ENCODE measurements at places on chromosomes 2 and 18. TPM values are rescaled to one million over a fixed set of nuclear protein-coding genes. Genes with fewer than 3 reads are reported as not detected.

GRCh38 chr18:23573626-23574431, 12.5 kb downstream of the NPC1 start:
- no peaks in the 10 kb centered on the region for H3K27me3 ChIP-seq
- H3K27ac ChIP-seq: no peak overlapping the region
- H3K36me3 ChIP-seq: peaks cover 10% of the 10 kb centered on the region
- no peaks in the 10 kb centered on the region for H3K4me1 ChIP-seq
- DNase-seq: no peak
- no peak overlapping the region for H3K4me3 ChIP-seq

- no peak overlapping the region for H3K27ac ChIP-seq
- H3K4me3 ChIP-seq: no peak overlapping the region
- no peaks in the 10 kb centered on the region for H3K4me1 ChIP-seq
- no peak for DNase-seq
- H3K36me3 ChIP-seq: no peaks in the 10 kb centered on the region
These were observed 126.9 kb upstream of the CYP1B1 start for GRCh38 chr2:38202713-38203445.

- H3K27ac ChIP-seq: no peak overlapping the region
- no peak for DNase-seq
- no peaks in the 10 kb centered on the region for H3K27me3 ChIP-seq
- H3K4me3 ChIP-seq: no peak overlapping the region
These were observed 1081.4 kb upstream of the NRXN1 start for GRCh38 chr2:52113338-52113737.

- no peak for DNase-seq
- no peak overlapping the region for H3K27ac ChIP-seq
- no peaks in the 10 kb centered on the region for H3K4me1 ChIP-seq
- H3K36me3 ChIP-seq: no peaks in the 10 kb centered on the region
- no peaks in the 10 kb centered on the region for H3K27me3 ChIP-seq
These were observed 7.6 kb upstream of the CFLAR start for GRCh38 chr2:201108341-201108740.

GRCh38 chr2:33291278-33292013, 185.0 kb upstream of the RASGRP3 start:
- no peak for DNase-seq
- H3K36me3 ChIP-seq: peaks cover 2% of the 10 kb centered on the region
- H3K4me1 ChIP-seq: peaks cover 8% of the 10 kb centered on the region
- peak overlapping the region; percentile 41 for H3K4me3 ChIP-seq
- H3K27ac ChIP-seq: peak overlapping the region; percentile 98

- no peak overlapping the region for H3K4me3 ChIP-seq
- H3K27ac ChIP-seq: no peak overlapping the region
- no peaks in the 10 kb centered on the region for H3K4me1 ChIP-seq
- no peak for DNase-seq
- no peaks in the 10 kb centered on the region for H3K36me3 ChIP-seq
- H3K27me3 ChIP-seq: no peaks in the 10 kb centered on the region
These were observed 21.2 kb downstream of the ATP6V1C2 start for GRCh38 chr2:10742666-10743065.

- no peaks in the 10 kb centered on the region for H3K27me3 ChIP-seq
- H3K4me1 ChIP-seq: no peaks in the 10 kb centered on the region
- no peak overlapping the region for H3K27ac ChIP-seq
- no peak overlapping the region for H3K4me3 ChIP-seq
- no peak for DNase-seq
These were observed 2.9 kb upstream of the SNRNP27 start for GRCh38 chr2:69890881-69891280.

GRCh38 chr18:43760010-43760409, 482.7 kb upstream of the SYT4 start:
- DNase-seq: no peak
- H3K4me3 ChIP-seq: no peak overlapping the region
- H3K27me3 ChIP-seq: no peaks in the 10 kb centered on the region
- no peak overlapping the region for H3K27ac ChIP-seq
- H3K36me3 ChIP-seq: no peaks in the 10 kb centered on the region

IGFBP2 gene
- polyA plus RNA-seq: 869 TPM

SERPINB12 gene
- not detected for polyA plus RNA-seq

DNA sequence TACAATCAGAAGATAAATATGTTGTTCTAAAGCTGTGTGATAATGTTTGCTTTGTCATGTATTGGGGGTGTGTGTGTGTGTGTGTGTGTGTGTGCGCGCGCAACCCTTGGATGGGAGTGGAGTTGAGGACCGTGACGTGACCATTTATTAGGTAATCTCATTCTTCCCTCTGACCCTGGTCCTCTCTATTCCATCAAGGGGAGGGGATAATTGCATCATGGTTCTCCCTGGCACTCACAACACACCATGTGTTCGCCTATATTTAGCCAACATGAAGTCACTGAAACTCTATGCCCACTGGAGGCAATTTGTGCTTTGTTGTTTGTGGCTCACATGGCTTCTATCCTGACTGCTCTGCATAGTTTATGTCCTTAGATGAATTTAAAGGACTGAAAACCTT, 79.8 kb upstream of the LRPPRC start:
- H3K4me3 ChIP-seq: no peak overlapping the region
- no peak overlapping the region for H3K27ac ChIP-seq
- no peaks in the 10 kb centered on the region for H3K36me3 ChIP-seq
- no peak for DNase-seq
- no peaks in the 10 kb centered on the region for H3K4me1 ChIP-seq
- H3K27me3 ChIP-seq: no peaks in the 10 kb centered on the region

DNA sequence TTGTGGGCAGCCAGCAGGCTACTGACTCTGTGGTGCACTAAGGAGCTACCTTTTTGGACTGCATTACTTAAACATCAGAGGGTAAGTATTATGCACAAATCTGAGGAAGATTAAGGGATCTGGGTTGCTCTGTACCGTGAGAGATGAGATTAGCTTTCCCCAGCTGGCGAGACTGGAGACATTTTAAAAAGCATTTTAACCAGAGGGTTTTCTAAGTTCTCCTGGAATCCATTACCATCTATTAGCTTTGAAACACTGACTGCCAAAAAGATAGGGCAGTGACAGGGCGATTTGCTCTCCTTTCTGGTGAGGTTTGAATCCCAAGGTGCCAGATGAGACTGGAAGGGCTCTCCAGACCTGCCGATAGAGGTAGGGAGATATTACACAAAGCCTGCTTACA, 63.2 kb downstream of the LYPD6 start:
- H3K27me3 ChIP-seq: no peaks in the 10 kb centered on the region
- no peaks in the 10 kb centered on the region for H3K4me1 ChIP-seq
- no peak overlapping the region for H3K4me3 ChIP-seq
- no peak overlapping the region for H3K27ac ChIP-seq
- no peaks in the 10 kb centered on the region for H3K36me3 ChIP-seq

DNA sequence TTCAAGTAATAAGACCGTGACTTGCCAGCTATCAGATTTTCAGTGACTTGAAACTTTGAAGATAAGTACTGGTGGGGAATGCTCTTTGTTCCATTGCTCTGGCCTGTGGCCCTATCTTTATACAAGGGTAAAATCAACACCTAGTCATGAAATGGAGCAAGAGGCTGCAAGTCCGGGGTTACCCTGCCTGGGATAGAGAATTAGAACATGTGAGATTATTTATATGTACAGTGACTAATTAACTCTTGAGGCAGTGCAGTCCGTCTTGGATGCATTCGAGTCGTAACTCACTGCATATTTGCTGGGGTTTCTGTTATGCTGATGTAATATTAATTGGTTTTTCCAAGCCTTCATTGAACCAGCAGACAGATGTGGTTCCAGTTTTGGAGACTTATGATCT, 105.8 kb upstream of the LYPD6 start:
- no peak overlapping the region for H3K4me3 ChIP-seq
- no peak for DNase-seq
- H3K4me1 ChIP-seq: no peaks in the 10 kb centered on the region
- H3K27ac ChIP-seq: no peak overlapping the region
- H3K36me3 ChIP-seq: no peaks in the 10 kb centered on the region

CXCR1 gene
- 0.20 TPM for polyA plus RNA-seq

ELOA2 gene
- polyA plus RNA-seq: not detected

CCL20 gene
- polyA plus RNA-seq: 5.5 TPM

ATOH8 gene
- 78.8 TPM for polyA plus RNA-seq

DNA sequence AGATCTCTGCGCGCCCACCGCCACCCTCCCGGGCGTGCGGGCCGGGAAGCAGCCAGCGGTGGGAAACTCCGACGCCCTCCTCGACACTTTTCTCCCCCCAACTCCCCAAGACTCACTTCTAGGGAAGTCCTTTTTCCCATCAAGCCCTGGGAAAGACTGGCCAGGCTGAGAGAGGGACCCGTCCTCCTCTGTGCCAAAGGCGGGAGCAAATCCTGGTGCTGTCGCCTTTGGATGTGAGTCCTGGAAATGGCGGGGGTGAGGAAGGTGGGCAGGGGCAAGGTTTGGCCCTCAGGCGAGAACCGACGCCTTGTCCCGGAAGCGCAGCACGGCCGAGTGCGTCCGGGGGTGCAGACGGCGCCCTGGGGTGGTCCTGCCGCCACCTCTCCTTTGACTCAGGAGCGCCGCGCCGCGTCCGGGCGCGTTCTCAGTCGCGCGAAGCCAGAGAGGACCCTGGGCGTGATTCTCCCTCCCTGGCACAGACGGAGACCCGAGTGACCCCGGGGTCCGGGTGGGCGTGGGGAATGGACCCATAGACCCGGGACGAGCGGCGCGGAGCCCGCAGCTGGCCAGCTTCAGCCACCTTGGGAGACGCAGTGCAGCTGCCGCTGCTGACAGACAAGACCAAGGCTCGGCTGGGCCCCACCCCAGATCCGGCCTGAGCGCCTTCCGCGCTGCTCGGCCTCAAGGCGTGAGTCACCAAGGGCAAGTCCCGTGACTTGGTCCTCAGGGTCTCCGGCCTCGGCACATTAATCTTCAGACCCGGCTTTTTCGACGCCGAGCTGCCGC, 3.5 kb upstream of the LBX2 start:
- no peak overlapping the region for H3K4me3 ChIP-seq
- H3K27me3 ChIP-seq: no peaks in the 10 kb centered on the region
- DNase-seq: peak; percentile 91
- H3K4me1 ChIP-seq: no peaks in the 10 kb centered on the region
- H3K36me3 ChIP-seq: no peaks in the 10 kb centered on the region
- no peak overlapping the region for H3K27ac ChIP-seq

DNA sequence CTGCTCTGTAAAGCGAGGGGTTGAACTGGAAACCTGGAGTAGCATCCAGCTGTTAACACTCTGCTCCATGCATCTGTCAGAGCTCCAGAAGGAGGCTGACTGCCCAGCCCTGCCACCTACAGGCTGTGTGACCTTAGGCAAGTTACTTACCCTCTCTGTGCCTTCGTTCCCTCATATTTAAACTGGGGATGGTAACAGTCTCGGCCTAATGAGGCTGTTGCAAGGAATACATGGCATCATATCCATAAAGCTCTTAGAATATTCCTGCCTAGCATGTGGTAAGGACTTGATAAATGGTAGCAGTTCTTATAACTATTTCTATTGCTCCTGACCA, 80.6 kb downstream of the LRRFIP1 start:
- no peaks in the 10 kb centered on the region for H3K4me1 ChIP-seq
- DNase-seq: no peak
- H3K27ac ChIP-seq: peak overlapping the region; percentile 10
- H3K4me3 ChIP-seq: no peak overlapping the region

DNA sequence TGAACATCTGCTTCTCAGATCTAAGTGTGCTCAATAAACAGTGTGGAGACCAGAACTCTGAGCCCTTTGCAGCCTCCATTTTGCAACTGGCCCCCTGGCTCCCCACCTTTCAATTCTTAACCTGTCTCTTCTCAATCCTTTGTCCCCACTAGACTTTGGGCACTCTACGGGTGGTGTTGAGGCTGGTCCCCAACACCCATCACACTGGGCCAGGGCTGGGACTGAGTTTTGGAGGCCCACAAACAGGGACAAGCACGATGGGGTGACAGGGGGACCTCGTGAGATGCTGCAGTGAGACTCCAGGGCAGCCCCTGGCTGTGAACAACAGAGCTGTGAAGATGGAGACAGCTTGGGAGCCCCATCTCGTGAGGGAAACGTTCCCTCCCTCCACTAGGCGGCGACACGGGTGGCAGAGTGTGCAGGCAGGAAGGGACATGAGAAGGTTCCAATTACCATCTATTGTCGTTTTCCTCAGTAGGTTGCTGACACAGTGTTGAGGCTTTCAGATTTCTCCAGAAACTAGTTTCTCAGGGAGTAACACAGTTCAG, 1.2 kb downstream of the ANKMY1 start:
- no peaks in the 10 kb centered on the region for H3K4me1 ChIP-seq
- no peaks in the 10 kb centered on the region for H3K27me3 ChIP-seq

GRCh38 chr18:42473611-42474010, 518.6 kb downstream of the PIK3C3 start:
- DNase-seq: no peak
- no peaks in the 10 kb centered on the region for H3K4me1 ChIP-seq
- H3K4me3 ChIP-seq: no peak overlapping the region
- no peaks in the 10 kb centered on the region for H3K36me3 ChIP-seq

- H3K4me3 ChIP-seq: no peak overlapping the region
- H3K27ac ChIP-seq: no peak overlapping the region
- H3K4me1 ChIP-seq: no peaks in the 10 kb centered on the region
- no peaks in the 10 kb centered on the region for H3K27me3 ChIP-seq
- no peak for DNase-seq
- H3K36me3 ChIP-seq: no peaks in the 10 kb centered on the region
These were observed 263.4 kb downstream of the ASXL3 start for GRCh38 chr18:33841221-33841967.

DNA sequence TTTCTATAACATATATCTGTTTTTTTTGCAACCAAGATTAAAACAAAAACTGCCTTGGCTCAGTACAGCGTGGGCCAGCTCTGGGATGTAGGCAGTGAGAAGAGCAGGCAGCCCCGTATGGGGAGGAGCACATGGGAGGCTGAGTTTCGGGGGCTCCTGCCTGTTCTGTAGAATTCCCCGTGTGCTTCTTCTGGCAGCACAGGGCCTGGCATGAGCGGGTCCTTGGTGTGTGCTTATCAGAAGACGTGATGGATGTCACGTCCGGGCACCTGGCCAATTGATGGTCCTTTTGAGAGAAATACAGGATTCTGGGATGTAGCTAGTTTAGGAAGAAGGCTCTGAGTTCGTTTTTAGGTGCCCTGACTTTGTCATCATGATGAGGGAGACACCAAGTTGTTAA, 16.2 kb downstream of the IMPA2 start:
- no peaks in the 10 kb centered on the region for H3K4me1 ChIP-seq
- H3K36me3 ChIP-seq: no peaks in the 10 kb centered on the region
- no peaks in the 10 kb centered on the region for H3K27me3 ChIP-seq
- no peak for DNase-seq

GRCh38 chr2:129798301-129798581, 181.2 kb upstream of the RAB6C start:
- H3K4me3 ChIP-seq: no peak overlapping the region
- H3K27me3 ChIP-seq: no peaks in the 10 kb centered on the region
- H3K27ac ChIP-seq: no peak overlapping the region

DNA sequence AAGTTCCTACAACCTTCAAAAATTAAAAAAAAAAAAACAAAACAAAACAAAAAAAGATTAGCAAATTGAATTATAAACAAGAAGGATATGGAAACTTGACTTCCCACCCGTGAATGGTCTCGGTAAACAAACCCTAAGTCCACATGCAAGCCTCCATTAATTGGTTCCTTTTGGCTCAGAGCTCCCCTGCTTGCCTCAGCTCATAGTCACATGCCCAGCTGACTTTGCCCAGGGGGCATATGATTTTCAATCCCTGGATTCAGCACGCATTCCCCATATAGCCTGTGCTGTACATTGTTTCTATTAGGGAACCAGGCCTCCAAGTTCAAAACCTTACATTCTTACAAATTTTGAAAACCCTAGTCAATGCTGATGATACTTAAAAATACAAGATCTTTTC, 95.0 kb downstream of the PID1 start:
- H3K27me3 ChIP-seq: no peaks in the 10 kb centered on the region
- DNase-seq: no peak
- peaks cover 6% of the 10 kb centered on the region for H3K4me1 ChIP-seq
- H3K27ac ChIP-seq: no peak overlapping the region

SERPINB10 gene
- polyA plus RNA-seq: not detected
